ENCODE measurements at places on chromosomes 6 and 20. TPM values are rescaled to one million over a fixed set of nuclear protein-coding genes. Genes with fewer than 3 reads are reported as not detected.

GRCh38 chr6:53461041-53461656 lies 83.8 kb downstream of the GCLC start:
- no peak for DNase-seq

The AAR2 gene
- total RNA-seq, result 27.1 TPM

DNA sequence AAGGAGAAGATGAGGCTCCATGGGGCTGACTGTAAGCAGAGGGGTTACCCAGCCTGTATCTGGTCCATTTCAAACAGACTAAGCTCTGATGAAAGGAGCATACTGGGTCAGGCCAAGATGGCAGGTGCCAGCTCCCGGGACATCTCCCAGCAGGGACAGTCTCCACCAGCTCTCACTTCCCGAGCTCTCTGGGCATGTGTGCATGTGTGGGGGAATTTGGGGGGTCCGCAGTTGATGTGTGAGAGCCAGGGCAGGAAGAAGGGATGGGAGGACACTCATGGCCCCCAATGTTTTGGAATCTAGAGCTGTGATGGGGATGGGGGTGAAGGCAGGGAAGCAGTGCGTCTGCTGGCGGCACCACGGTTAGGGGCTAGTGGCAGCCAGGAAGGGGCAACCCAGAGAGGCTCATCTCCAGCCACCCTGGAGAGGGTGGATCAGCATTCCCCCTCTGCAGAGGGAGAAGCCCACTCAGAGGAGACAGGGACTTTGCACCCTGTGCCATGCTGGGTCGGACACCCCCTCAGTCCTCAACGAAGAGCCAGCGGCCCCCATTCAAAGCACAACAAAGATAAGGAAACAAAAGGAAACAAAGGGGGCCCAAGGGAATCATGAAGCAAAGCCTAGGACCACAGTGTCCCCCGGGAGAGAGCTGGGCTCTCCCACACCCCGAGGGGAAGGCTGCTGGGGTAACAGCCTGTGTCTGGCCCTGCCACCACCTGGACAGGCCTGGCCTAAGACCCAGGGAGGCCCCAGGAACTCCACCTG lies 52.4 kb downstream of the DSTN start:
- DNase-seq, result peak; percentile 51

DNA sequence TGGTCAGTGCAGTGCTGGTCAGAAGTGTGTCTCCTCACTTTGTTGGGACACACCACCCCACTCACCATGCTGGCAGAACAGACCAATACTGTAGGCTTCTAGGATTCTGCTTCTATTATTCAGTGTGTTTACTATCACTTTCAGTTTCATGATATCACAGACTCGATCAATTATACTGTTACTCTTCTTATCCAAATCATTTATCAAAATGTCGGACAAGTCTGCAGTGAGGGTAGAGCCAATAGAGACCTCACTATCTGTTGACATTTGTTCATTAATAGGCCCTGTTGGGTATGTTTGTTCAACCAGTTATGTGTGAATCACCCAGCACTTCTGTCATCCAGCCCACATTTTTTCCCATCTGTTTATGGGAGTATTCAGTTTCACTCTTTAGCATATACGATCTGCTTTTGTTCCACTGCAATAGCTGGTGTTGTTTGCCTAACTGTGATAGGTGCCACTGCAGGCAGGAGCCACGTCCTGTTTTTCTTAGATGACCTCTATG lies 140.1 kb downstream of the NRN1 start:
- no peak for DNase-seq

The ADGRG6 gene
- 8.0 TPM for total RNA-seq

DNA sequence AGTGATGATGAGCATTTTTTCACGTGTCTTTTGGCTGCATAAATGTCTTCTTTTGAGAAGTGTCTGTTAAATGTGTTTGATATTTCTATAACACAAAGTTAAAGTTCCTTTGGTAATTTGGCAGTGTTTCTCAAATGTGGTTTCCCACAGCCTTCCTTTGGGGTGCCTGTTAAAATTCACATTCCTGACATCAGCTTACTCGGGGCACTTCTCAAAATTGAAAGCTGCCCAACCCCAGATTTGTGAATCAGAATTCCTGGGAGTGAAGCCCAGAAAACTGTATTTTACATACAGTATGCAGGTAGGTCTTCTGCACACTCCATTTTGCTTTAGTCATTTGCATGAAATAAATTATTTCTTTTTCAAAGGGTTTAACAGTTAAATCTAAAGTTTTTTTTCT lies 207.9 kb downstream of the GMPR start:
- no peak for DNase-seq

GRCh38 chr6:1031720-1032119 lies 280.2 kb upstream of the FOXQ1 start:
- DNase-seq, result no peak

- DNase-seq, result no peak
These were observed 33.4 kb upstream of the MRPS18A start for GRCh38 chr6:43720999-43721398.

The DDX43 gene
- 0.32 TPM for total RNA-seq

The BLOC1S5 gene
- total RNA-seq, result 10.2 TPM

GRCh38 chr6:35583893-35584688 lies 71.4 kb upstream of the TULP1 start:
- no peak for DNase-seq

- DNase-seq, result no peak
These were observed 94.5 kb upstream of the NRSN1 start for GRCh38 chr6:24031496-24031895.

DNA sequence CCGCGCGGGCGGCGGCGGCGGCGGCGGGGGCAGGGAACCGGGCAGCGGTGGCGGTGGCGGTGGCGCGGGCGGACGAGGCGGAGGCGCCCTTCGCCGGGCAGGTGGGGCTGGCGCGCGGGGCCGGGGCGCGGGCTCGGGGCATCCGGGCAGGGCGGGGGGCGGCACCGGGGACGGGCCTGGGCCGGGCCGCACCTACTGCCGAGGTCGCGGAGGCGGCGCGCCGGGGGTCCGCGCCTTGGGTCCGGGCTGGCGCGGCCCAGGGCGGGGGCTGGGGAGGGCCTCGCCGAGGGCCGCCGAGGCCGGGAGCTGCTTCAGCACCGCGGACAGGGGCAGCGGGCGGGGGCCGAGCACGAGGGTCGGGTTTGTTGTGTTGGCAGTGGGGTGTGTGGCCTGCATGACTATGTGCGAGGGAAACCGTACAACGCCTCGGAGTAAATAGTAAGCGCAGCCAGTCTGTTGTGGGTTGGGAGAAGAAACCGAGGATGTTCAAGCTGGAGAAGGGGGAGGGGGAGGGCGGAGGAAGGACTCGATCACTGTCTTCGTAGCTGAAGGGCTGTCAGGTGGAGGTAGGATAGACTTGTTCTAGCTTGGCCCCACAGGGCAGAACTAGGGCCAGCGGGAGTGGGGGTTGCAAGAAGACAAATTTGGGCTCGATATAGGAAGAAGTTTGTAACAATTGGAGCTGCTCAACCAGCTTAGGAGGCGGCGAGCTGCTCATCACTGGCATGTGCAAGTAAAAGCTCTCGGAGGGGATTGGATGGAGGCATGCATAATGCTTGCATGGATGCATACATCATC lies 593 bp downstream of the MMP24 start:
- no peak for DNase-seq

The PDE7B gene
- 5.4 TPM for total RNA-seq

GRCh38 chr6:159941286-159942113 lies 27.4 kb upstream of the IGF2R start:
- no peak for DNase-seq

The TREML1 gene
- 0.55 TPM for total RNA-seq

The WFDC10B gene
- total RNA-seq, result not detected

- DNase-seq, result peak; percentile 90
These were observed 1760.2 kb upstream of the DEFB115 start for GRCh38 chr20:29497261-29497671.

DNA sequence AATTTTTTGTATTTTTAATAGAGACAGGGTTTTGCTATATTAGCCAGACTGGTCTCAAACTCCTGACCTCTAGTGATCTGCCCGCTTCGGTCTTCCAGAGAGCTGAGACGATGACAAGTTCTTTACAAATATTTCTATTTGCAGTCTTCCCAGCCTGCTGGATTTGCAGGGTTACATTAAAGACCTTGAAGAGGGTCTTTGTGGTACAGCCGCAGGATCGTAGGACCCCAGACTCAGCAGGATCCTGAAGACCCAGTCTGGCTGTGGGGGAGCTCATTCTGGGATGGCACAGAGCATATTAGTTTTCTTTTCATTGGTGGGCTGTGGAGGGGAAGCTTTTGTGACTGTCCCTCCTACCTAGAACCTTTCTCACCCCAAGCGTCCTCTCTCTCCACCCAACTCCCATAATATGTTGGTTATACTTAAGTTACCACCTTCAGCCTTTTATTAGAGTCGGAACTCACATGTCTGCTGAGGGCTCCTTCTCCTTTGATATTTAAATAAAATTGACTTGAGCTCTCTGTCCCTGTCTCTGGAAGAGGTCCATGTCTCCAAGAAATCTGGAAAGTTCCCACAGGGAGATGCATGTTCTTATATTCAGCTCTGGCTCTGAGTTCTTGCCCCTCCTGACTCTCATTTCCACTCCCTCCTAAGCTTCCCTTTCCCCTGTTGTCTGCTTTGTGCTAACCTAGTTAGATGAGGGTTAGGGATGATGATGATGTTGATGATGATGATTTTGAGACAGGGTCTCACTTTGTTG lies 72.0 kb downstream of the TIAM2 start:
- no peak for DNase-seq

The ADAM33 gene
- total RNA-seq, result 30.7 TPM

All from mesenteric fat pad (tissue), 1 donor.